Stimulated activated CD4-positive, alpha-beta T cell treated with anti-CD3 and anti-CD28 coated beads, TNF-alpha, amount 100 ng/mL, for 24 hours (primary cell): ENCODE measurements at places on chromosomes 7 and 10.

DNA sequence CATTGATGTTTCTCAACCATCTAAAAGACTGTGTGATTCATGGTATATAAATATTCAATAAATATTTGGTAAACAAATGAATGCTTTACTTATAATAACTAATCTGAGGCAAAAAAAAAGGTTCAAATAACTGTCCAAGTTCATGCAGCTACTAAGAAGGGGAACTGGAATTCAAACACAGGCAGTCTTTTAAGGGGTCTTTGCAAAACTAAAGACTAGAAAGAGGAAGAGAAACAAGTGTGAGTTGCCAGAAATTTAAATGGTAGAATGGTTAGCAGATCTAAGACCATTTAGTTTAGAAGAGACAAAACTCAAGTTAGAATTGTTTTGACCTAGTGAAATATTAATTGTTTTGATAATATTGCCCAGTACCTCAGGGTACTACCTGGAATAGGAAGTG lies 642.0 kb upstream of the LRRN3 start:
- no peak for DNase-seq

DNA sequence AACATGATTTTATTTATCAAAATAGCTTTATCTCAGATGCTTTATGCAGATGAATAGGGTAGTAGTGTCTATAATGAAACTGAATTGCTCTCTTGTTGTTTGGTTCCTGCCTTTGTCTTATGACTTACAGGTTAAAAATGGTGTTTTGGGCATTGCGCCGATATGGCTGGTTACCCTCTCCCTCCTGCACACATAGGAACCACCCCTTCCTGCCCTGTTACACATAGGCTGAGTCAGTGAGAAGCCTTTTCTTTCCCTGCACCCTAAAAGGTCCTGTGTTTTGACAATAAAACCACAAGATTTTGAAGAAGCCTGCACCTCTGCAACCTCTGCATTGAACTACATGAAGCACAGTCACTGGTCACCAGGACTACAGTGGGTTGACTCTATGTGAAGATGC lies 655.8 kb upstream of the ANKRD30A start:
- DNase-seq, result no peak

DNA sequence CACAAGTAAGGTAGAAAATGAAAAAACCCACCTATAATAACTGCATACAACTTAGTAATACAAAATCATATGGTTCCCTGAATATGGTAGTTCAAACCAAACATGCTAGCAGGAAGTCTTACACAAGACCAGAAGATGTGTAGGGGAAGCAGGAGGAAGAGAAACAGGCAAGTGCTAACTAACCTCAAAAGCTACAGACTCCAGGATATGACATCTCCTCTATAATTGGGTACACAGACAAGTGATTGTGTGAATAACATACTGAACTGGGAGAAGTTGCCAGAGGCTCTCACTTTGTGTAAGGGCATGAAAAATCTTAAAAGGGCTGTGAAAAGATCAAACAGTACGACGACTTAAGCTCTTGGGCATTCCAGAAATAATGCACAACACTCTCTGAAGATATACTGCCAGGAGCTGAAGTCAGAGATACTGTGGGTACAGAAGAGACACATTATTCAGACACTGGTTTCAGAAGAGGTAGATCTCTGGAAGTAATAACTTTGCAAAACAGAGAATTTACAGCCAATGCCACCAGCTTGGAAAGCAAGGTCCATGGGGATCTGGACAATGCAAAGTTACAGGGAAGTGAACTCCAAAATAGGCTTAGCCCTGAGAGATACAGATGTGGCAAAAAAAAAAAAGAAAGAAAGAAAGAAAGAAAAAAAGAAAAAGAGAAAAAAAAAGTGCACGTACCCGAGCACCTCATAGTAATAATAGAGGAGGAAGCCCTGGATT lies 767.2 kb downstream of the TNS3 start:
- no peak for DNase-seq

GRCh38 chr10:131812736-131813604 lies 87.8 kb upstream of the PPP2R2D start:
- DNase-seq, result no peak

- DNase-seq, result no peak
Measured at GRCh38 chr10:34134602-34135001, 680.5 kb downstream of the PARD3 start.
